ENCODE measurements at places on chromosomes 3 and 15.

DNA sequence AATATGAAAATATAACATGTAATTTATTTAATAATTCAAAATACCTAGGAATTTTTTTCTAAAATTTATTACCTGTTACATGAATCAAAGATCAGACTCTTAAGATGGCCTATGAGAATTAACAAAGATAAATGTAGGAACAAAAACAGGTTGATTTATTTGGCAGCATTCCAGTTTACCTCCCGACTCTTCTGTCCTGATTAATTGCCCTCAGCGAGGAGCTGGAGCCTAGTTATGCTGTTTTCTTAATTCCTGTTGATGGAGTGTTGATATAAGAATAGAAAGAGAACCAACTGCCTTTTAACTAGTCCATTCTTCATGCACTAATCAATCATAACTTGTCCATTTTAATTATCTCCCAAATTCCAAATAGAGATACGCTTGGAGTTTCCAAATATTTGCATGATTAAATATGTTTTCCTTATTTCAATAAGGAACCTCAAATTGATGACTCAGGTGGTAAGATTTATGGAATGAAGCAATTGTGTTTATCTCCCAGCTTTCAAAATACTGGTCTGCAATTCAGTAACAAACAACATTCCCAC lies 10.6 kb upstream of the CPB1 start:
- DNase-seq, result no peak

- no peak for DNase-seq
Observed at GRCh38 chr3:127714125-127714571, 41.4 kb downstream of the ABTB1 start.

- no peak for DNase-seq
Observed at GRCh38 chr3:42042747-42043098, 48.4 kb upstream of the TRAK1 start.

GRCh38 chr15:71303977-71304376 lies 188.7 kb downstream of the THSD4 start:
- no peak for DNase-seq

- no peak for DNase-seq
Observed at GRCh38 chr15:78841891-78842290, 30.6 kb upstream of the ADAMTS7 start.
